ENCODE measurements at places on chromosomes 1 and 21.

- no peak for DNase-seq
Observed at GRCh38 chr1:77170687-77171086, 48.5 kb downstream of the PIGK start.

GRCh38 chr1:107323784-107324183 is 182.9 kb downstream of the NTNG1 start:
- DNase-seq = no peak

GRCh38 chr1:28770601-28771165 is 33.9 kb downstream of the YTHDF2 start:
- no peak for DNase-seq

- no peak for DNase-seq
Observed at GRCh38 chr1:147630447-147630846, 39.9 kb downstream of the ACP6 start.

DNA sequence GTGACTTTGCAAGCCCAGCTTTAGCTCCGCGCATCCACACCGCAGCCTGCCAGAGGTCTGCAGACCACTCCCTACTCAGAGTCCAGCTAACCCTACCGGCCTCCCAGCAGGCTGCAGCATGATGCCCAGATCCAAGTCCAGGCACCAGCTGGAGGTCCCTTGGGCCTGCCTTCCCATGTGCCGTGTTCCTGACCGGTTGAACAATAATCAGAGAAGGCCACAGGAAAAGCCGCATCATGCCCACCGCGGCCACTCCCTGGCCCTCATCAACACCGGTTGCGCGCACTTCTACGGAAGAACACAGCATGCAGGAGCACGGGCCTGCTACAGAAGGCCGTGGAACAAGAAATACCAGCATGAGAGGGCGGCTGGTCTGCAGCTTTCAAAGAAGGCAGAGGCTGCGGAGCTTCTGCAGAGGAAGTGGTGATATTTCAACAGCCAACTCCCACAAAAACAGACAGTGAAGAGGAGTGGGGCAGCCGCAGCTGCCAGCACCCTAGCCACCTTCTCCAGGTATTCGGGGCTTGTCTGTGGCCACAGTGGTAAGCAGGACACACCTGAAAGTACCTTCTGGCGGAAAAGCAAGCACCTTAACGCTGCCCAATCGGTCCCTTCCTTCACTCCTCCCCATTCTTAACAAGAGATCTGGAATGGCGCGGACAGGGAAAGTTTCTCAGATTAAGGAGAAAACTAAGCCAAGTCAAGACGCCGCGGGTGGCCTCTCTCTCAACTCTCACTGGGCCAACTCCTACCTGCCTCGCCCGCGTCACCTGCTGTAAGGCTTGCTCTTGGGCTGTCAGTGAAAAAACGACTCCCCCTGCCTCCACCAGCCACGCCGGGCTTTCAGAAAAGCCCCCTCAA is 1.5 kb downstream of the PGBD5 start:
- no peak for DNase-seq

- no peak for DNase-seq
Observed at GRCh38 chr21:24727803-24728440, 879.4 kb downstream of the MRPL39 start.

- no peak for DNase-seq
Observed at GRCh38 chr1:26555550-26555981, 26.0 kb downstream of the RPS6KA1 start.

DNA sequence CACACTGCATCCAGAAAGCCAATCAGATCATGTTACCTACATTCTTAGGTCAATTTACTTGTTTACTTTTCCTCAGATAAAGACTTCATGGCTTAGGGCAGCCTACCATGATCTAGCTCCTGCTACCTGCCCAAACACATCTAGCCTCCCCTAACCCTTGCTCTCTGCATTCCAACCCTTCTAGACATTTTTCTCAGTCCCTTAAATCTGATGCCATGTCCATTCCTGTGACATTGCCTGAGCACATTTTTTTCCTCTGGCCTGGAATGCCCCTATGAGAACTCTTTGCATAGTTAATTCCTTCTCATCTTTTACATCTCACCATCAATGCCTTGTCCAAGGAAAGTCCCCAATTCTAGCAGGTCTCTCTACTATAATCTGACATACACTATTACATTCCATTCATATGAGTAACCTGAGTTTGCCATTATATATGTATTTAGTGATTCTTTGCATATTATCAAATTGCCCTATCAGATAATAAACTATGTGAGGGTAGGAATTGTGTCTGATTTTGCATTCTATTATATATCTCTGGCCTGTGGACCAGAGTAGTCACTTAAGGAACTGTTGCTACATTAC is 166.9 kb downstream of the COL11A1 start:
- DNase-seq = no peak

DNA sequence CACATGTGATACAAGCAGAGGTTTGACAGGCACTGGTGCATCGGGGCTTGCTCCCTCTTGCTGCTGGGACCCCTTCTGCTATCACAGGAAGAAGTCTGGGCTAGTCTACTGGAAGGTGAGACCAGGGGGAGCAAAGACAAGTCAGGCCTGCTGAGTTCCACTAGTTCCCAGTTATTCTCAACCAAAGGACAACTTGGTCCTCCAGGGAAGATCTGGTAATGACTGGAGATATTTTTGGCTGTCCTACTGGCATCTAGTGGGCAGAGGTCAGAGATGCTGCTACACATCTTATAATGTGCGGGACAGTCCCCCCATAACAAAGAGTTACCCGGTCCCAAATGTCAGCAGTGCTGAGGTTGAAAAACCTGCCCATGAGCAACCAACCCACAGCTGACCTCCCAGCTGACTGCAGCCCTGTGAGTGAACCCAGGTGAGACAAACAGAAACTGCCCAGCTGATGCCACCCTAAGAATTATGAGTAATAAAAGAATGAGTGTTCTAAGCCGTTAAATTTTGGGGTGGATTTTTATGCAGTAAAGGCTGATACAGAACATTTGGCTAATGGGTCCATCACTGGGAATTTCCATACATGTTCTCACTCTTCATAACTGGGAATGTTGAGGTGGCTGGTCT is 71.6 kb downstream of the NENF start:
- no peak for DNase-seq

DNA sequence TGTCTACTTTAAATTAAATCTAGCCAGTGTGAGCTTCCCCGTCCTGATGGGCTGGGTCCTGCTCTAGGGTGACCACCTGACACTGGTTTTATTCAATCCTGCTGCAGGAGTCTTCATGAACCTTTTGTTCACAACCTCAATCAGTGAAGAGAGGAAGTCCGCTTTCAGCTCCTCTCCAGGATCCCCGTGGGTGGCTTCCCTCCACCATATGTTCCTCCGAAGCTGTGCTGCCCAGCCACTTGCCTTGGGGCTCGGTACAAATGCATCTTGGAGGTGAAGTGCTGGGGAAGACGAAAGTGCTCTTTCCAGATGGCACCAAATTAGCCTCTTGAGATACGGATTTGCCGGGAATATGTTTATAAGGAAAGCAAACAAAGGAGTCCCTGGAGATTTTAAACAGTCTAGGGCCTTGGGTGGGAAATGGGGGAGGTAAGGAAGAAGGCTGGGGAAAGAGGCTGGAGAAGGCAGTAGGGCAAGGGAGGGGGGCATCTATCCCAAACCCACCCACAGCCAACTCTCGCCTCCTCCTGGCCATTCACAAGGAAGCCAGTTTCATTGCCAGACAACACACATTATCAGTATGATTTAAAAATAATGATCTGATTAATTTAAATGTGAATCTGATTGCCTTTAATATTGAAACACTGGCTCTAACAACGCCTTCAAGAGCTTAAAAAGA is 430.8 kb downstream of the DISC1 start:
- no peak for DNase-seq

GRCh38 chr1:114976891-114977290 is 52.7 kb upstream of the TSHB start:
- DNase-seq = no peak

GRCh38 chr1:16012590-16013219 is 5.1 kb downstream of the HSPB7 start:
- no peak for DNase-seq

- DNase-seq = no peak
Observed at GRCh38 chr1:225996946-225997545, 2.1 kb downstream of the SDE2 start.

DNA sequence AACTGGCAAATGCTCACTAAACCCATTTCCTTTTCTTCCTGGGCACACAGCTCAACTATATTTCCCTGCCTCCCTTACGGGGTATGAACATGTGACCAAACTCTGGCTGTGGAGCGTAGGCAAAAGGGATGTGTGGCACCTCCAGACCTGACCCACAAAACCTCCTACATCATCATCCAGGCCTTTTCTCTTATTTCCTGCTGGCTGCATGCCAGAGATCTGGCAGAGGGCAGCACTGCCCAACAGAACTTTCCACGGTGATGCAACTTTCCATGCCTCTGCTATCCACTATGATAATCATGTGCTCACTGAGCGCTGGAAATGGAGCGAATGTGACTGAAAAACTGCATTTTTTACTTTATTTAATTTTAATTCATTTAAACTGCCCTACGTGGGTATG is 99.6 kb upstream of the CACNA1E start:
- no peak for DNase-seq

GRCh38 chr1:44558883-44559282 is 115.4 kb downstream of the TMEM53 start:
- no peak for DNase-seq

- no peak for DNase-seq
Observed at GRCh38 chr1:221837896-221838295, 96.0 kb upstream of the DUSP10 start.

DNA sequence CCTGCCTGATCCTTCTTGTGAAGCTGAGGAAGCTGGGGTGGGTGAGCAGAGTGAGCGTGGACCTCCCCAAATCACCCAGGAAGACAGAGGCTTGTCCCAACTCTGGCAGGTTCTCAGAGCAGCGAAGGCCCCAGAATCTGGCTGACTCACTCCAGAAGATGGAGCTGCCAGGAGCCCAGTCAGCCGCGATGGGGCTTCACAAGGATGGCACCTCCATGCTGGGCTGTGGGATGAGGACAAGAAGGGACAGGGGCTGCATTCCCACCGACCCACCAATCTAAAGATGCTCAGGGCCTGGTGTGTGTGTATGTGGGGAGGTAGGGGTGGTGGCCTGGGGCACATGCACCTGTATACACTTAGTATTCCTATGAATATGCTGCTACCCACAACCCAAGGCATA is 52.9 kb downstream of the ATP1A1 start:
- no peak for DNase-seq

DNA sequence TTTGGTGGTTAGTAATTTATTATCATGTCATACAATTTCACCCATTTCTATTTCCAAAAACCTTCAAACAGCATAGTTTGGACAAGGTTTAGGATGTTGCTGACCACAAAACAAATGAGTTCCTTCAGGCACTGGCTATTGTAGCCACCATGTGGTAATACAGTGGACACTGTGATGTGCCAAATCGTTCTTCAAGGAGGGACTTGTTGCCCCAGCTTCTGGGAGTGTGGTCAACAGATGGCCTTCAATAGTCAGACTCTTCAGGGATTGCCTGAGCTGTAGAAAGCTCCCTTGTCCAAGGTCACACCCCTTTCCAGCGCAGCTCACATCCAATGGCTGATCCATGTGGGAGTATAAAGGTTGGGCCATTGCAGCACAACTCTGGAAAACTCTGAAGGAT is 2.6 kb downstream of the PDE4B start:
- no peak for DNase-seq

DNA sequence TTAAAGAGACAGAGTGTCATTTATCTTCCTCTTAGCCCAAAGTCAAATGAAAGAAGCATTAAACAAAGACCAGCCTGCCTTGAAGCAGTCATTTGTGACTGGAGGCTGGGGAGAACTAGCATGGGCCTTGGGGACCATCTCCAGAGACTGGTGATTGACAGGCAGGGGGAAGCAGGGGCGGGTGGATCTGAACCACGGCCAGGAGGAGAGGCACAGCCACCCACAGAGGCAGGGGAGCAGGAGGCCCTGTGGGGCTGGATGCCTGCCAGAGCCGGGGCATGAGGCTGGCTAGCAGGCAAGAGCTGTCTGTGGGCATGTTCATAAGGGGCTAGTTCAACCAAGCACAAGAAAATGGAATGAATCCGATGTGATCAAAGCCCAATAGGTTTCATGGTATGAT is 73.9 kb downstream of the PLXNA2 start:
- DNase-seq = no peak

GRCh38 chr1:100969327-100969726 is 56.3 kb downstream of the DPH5 start:
- DNase-seq = no peak

GRCh38 chr1:83547901-83548300 is 451.0 kb downstream of the TTLL7 start:
- no peak for DNase-seq

DNA sequence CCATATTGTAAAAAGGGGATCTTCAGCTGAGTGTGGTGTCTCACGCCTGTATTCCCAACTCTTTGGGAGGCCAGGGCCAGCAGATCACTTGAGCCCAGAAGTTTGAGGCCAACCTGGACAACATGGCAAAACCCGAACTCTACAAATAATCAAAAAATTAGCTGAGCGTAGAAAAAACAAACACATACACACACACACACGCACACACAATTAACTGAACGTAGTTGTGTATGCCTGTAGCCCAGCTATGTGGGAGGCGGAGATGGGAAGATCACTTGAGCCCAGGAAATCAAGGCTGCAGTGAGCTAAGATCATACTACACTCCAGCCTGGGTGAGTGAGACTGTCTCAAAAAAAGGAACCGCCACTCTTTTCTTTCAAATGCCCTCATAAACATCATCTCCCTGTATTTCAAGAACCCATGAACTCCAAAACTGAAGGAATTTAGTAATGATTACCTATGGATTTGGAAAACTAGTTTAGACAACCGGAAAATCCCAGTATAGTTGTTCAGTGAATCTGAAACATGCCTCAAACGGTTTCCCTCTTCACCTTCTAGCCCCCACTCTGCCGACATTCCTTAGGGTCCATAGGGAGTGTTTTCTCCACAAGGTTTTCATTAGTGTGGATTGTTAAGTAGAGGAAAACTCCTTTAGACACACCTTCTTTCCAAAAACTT is 4.5 kb downstream of the TXNIP start:
- DNase-seq = no peak

DNA sequence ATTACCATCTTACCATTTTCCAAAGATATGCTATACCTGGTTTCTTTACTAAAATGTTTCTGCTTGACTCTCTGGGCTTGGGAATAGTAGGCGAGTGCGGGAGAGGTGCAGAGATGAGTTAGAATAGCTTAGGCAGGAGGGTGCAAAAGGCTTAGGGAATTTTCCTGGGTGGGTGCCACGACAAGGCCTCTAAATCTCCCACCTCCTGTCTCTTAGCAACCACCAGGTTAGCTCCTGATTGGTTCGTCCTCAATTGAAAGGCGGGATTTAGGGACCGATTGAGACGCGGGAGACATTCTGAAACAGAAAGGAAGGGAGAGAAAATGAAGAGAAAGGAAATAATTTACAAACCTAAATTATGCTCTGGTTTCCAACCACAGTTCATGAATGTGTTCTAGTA is 3.1 kb downstream of the ACKR1 start:
- no peak for DNase-seq

All from CD4-positive, alpha-beta memory T cell (primary cell).